ENCODE measurements at places on chromosomes 3 and 15.

- DNase-seq: no peak
These were observed 177.7 kb upstream of the MCTP2 start for GRCh38 chr15:94053626-94054025.

DNA sequence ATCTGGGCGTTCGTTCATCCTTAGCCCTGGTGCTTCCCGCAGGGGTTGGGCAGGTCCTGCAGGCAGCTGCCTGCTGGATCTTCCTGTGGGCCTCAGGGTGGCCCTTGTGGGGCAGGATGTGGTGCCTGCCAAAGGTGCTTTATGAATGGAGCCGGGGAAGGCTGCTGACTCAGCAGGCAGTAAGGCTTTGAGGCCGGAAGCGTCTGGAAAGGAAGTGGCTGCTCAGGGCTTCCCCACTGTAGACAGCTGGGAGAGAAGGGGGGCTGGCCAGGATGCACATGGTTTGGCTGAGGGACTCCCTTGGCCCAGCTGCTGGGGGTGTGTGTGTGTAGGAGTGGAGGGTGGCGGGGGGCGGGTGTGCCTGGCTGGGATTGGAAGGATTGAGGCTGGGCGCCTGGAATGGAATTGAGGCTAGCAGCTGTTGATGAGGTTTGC, 12.9 kb downstream of the CD276 start:
- DNase-seq: peak; percentile 95

GRCh38 chr15:59444980-59445545, 7.1 kb downstream of the FAM81A start:
- peak; percentile 12 for DNase-seq

- DNase-seq: peak; percentile 65
These were observed 75.6 kb upstream of the CHRNB4 start for GRCh38 chr15:78716651-78717050.

DNA sequence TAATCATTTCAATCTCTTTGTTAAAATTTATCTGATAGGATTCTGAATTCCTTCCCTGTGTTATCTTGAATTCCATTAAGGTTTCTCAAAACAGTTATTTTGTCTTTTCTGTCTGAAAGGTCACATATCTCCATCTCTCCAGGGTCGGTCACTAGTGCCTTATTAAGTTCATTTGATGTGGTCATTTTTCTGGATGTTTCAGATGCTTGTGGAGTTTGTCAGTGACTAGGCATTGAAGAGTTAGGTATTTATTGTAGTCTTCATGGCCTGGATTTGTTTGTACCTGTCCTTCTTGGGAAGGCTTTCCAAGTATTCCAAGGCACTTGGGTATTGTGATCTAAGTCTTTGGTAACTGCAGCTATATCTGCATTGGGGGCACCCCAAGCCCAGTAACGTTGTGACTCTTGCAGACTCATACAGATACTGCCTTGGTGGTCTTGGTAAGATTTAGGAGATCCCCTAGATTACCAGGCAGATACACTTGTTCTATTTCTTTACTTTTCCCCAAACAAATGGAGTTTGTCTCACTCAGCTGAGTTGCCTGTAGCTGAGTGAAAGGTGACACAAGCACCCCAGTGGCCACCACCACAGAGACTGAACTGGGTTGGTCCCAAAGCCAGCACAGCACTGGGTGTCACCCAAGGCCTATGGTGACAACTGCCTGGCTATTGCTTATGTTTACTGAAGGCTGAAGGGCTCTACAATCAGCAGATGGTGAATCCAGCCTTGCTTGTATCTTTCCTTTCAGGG, 18.9 kb upstream of the SLC27A2 start:
- no peak for DNase-seq

DNA sequence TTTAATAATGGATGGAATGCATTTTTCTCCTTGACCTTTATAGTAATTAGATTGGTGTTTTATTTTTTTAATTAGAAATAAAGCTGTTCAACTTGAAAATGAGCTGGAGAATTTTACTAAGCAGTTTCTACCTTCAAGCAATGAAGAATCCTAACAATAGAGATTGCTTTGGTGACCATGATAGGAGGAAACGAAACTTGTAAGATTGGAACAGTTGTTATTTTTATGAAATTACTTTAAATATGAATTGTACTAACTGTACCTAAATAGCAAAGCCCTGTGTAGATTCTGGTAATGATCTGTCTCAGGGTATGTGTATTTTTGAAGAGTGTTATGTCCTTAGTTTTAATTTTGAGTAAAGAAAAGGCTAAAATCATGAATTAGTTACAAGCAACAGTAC, 44.4 kb downstream of the MFN1 start:
- DNase-seq: no peak

- DNase-seq: no peak
These were observed 76.7 kb downstream of the ADAMTS17 start for GRCh38 chr15:100264994-100265640.

DNA sequence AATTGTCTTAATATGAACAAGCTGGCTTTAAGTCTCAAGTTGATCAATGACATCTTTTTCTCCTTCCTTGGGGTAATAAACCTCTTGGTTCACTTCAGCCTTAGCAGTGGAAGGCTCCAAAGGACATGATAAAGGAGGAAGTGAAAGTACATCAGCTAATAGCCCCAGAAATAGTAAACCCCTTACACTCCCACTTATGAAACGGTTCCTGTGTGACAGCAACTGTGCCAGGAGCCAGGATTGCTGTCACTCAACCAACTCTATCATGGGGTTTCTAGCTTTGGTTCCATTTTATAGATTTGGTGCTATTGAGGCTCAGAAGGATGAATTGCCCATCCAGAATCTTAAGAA, 216.7 kb downstream of the ABHD5 start:
- no peak for DNase-seq

GRCh38 chr3:198107840-198108734, 148.1 kb downstream of the LMLN start:
- DNase-seq: no peak

- no peak for DNase-seq
These were observed 66.6 kb downstream of the IL20RB start for GRCh38 chr3:137024348-137024747.

GRCh38 chr3:64203216-64203615, 22.1 kb downstream of the PRICKLE2 start:
- no peak for DNase-seq

DNA sequence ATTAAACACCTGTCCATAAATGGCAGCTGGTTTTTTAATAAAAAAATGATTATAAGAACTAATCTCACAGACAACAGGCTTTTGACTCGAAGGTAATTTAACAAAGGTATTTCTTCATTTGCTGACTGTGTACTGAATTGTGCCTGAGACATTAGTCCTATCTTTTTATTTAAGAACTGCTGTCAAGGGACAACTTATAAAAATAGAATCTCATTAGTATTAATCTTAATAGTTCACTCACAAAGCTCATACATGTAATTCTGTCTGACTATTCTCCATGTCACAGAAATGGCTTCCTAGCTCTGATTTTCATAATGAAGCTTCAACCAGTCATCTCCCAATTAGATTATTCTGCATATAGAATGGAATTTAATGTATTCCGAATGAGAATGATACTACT, 276.9 kb upstream of the PDZRN3 start:
- no peak for DNase-seq

- no peak for DNase-seq
These were observed 7.7 kb downstream of the OGG1 start for GRCh38 chr3:9757427-9757826.

- DNase-seq: peak; percentile 93
These were observed 365.3 kb upstream of the KCNMB2 start for GRCh38 chr3:178170698-178171535.

DNA sequence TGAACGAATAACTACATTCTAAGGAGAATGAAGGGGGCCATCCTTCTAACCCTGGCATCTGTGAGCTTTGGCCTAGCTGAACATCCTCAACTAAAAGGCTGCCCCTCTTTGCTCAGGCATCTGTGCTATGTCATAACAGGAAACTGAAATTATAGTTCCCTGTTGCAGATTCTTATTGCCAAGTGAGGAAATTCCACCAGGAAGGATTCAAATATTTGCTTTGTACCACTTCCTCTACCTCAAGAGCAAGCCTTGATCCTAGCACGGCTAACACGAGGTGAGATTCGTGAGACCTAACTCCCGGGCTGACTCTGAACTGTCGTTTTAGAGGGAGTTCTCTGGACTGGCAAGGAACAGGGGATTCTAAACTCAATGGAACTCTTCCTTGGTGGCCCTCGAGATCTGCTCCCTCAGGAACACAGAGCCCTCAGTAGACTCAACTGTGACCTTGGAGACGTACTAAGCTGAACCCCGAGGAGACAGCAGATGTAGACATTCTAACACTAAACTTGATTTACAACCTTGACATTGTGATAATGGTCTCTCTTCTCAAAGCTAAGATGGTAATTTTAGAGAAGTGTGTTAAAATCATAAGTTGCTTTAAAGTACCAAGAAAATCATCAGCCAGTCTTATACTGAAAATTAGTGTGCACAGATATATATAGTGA, 4.2 kb downstream of the SPG21 start:
- DNase-seq: peak; percentile 53

- no peak for DNase-seq
These were observed 1.9 kb downstream of the ZBTB47 start for GRCh38 chr3:42655331-42655888.

GRCh38 chr3:13579063-13579462, 30.1 kb downstream of the FBLN2 start:
- DNase-seq: peak; percentile 77

DNA sequence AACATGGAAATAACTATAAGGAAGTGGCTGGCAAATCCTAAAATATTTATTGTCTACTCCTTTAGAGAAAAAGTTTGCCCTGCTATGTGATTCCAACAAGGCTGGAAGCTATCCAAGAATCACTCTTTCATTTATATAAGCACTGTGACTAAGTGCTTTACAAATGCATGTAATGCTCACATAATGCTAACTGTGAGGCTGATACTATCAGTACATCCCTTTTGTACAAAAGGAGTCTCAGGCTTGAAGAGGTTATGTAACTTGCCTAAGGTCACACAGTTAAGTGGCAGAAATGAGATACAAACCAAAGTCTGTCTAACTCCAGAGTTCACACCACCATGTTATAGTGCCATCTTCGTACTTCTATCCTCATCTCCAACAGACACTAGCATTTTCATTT, 17.0 kb downstream of the TOPBP1 start:
- peak; percentile 80 for DNase-seq

DNA sequence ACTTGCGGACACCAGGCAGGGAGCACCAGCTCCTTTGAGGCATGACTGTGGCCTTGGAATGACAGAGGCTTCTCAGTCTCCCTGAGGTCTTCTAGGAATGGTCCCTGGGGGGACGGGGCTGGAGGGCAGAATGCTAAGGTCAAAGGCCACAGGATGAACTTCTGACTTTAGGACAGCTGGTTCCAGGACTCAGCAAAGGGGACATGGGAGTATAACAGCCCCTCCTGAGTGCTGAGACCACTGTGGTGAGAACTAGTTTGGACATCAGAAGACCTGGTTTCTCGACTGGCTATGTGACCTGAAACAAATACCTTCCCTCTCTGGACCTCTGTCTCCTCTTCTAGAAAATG, 17.8 kb downstream of the ITGA11 start:
- no peak for DNase-seq

DNA sequence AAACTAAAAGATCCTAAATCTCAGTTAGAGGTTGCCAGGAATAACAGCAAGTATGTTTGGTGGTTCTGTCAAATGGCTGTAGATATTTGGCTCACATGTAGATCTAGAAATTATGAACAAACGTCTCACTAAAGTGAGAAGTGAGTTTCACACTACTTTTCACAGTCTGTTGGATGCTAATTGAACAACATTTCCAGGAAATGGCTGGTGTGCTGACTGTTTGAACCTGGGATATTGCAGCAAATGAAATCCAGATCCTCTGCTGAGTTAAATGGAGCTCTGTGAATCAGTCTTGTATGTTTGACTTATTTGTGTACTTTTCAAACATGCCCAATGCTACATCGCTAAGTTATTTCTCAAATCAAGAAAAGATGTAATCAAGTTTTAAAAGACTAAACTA, 21.3 kb upstream of the RSL24D1 start:
- no peak for DNase-seq

- DNase-seq: no peak
These were observed 231.5 kb downstream of the UBE3A start for GRCh38 chr15:25207369-25207768.

DNA sequence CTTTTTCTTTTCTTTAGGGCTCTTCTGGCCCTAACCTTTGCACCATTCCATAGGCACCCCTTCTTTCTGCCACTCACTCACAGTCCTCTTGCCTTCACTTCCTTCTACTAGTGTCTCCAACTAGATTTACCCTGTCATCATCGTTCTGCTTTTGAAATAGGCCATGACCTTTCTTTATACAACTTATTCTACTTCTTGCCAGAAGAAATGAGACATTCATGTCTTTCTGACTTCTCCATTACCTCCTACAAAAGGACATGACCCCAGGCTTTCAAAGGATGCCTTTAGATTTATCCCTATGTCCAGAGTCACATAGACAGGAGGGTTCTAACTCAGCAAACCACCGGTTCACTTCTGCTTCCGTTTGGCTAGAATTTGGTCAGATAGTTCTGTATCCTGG, 336.4 kb upstream of the LRRFIP2 start:
- DNase-seq: peak; percentile 6

DNA sequence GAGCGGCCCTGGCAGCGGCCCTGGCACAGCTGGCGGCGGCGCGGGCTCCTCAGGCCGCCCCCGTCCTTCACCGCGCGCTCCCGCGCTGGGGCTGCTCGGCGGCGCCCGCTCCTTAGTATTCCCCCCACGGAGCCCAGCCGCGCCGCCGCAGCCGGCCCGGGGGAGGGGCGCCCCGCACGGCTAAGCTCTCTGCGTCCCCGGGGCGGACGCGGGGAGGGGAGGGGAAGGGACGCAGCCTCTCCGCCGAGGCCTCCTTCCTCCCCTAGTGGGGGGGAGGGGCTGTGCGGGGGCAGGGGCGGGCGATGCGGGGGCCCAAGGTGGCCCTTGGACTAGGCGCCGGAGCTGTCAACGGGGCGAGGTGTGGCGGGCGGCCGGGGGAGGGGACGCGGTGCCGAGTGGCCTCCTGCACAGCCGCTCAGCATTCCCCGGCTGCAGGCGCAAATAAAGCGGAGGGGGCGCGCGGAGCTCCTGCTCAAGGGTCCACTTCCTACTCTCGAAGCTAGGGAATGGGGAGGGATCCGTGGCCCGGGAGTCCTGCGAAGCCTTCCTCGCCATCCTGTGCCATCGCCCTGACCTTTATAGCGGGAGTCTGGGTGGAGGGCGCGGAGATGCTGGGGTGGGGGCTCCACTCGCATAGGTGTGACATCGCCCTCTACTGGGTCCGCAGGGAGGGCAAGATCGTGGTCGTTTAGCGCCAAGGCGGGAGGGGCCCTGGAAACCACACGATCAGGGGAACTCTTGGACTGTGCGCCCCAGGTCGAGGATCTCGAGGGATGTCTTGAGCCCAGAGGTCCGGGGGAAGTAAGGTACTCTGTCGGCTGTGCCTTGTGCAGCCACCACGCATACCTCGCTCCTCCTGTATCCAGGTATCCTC, 22.2 kb downstream of the EPHB3 start:
- no peak for DNase-seq

DNA sequence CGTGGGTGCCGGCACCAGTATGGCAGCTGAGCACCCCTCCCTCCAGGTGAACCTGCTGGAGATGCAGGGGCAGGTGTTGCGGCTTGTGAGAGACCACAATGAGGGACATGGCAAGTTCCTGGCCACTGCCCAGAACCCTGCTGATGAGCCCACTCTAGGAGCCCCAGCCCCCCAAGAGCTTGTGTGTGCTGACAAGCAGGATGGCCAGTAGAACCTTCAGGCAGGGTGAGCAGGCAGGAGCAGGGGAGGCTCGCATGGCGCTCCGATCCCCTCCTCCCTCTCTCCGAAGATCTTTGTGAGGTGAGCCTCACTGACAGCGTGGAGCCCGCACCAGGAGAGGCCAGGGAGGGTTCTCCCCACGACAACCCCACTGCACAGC, 29.8 kb downstream of the NGRN start:
- DNase-seq: no peak

- peak; percentile 44 for DNase-seq
These were observed 20.5 kb downstream of the BOC start for GRCh38 chr3:113231827-113232253.
